ENCODE measurements at places on chromosomes 4 and X.

- DNase-seq: no peak
These were observed 54.1 kb upstream of the WDR17 start for GRCh38 chr4:176011529-176011928.

DNA sequence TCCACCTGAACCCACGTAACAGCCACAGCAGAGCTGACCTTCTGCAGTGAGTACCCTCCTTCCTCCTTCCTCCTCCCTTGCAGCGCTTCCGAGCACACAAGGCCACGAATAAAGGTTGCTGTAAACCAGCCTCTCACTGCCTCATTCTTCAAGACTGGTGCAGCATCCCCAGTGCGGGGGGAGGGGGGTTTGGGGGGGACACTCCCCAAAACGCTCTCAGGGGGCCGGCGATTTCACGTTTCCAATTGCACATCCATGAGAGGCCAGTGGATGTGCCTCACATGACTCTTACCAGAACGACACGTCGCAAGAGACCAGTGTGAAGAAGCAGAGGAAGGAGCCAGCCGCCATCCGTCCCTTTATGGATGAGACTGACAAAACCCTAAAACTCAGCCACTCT, 5.2 kb downstream of the DHRSX start:
- no peak for DNase-seq

- no peak for DNase-seq
These were observed 55.2 kb downstream of the DOCK11 start for GRCh38 chrX:118550792-118551191.

GRCh38 chr4:10832806-10833628, 148.4 kb upstream of the CLNK start:
- DNase-seq: no peak

DNA sequence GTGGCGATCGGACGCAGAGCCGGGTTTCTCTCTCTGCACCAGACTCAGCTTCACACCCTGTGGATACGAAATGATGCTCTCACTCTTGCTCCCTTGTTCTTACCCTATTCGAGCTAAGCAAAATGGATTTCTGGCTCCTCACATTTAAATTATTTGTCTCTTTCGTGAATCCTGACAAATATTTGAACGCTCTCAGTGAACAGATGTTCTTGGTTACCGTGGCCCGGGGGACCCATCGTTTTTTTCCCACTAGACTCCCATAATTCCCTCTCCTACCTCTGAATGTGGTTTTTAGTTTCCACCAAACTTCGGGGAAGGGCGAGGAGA, 630 bp downstream of the SMARCA5 start:
- no peak for DNase-seq

DNA sequence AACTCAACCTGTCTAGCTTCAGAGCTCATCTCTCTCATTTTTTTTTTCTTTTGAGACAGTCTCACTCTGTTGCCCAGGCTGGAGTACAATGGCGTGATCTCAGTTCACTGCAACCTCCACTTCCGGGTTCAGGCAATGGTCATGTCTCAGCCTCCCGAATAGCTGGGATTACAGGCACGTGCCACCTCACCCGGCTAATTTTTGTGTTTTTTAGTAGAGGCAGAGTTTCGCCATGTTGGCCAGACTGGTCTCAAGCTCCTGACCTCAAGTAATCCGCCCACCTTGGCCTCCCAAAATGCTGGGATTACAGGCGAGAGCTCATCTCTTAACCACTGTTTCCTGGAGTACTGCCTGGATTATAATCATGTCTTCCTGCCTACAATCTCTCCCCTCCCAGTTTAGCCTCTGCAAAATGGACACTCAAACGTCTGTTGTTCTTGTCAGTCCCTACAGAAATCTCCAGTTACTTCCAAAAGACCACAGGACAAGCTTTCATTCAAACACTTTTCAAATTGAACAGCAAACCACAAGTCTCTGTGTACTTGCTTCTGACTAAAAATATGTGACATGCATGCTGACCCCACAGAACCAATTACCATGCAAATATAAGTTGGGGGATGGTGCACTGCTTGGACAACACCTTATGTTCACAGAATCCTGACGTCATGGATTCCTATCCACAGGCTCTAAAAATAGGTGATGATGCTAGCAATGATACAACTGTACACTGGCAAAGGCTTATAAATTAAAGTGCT, 137.2 kb downstream of the SH3KBP1 start:
- DNase-seq: no peak
